Cardiac ventricle fibroblast (primary cell): ENCODE measurements at places on chromosomes 2 and 18. TPM values are rescaled to one million over a fixed set of nuclear protein-coding genes. Genes with fewer than 3 reads are reported as not detected.

Gene CRACDL
- total RNA-seq: 0.50 TPM in 1 of 2 replicates, not detected in the other

Gene STAM2
- total RNA-seq: 17.9 and 19.3 TPM in 2 replicates

Gene SIX3
- total RNA-seq: not detected in 2 replicates

Gene SERPINB4
- total RNA-seq: 1.1 TPM in 1 of 2 replicates, not detected in the other

Gene RMND5A
- 16.6 and 19.1 TPM in 2 replicates for total RNA-seq

Gene PRSS56
- total RNA-seq: not detected in 2 replicates

Gene MAPK4
- total RNA-seq: 0.10 TPM in 1 of 2 replicates, not detected in the other

Gene IL36RN
- total RNA-seq: not detected in 2 replicates

Gene SLC4A1AP
- 11.2 and 12.2 TPM in 2 replicates for total RNA-seq

Gene SGO2
- total RNA-seq: 2.8 and 4.3 TPM in 2 replicates

Gene DAW1
- 2.8 and 3.4 TPM in 2 replicates for total RNA-seq

Gene DSG1
- total RNA-seq: not detected in 2 replicates

Gene EMX1
- not detected in 2 replicates for total RNA-seq
